Stimulated activated CD8-positive, alpha-beta memory T cell treated with anti-CD3 and anti-CD28 coated beads, Interleukin-4, amount 100 ng/mL, for 1 hour (primary cell): ENCODE measurements at places on chromosomes 13 and 19.
A peak's percentile ranks its signal among the peaks of the same experiment; 100 is the strongest.

- no peak for DNase-seq
These were observed 373.7 kb upstream of the SLITRK6 start for GRCh38 chr13:86172961-86173360.

GRCh38 chr19:9644472-9644871, 23.4 kb upstream of the ZNF561 start:
- DNase-seq, result no peak

- no peak for DNase-seq
These were observed 21.0 kb downstream of the SMIM24 start for GRCh38 chr19:3459089-3459881.

GRCh38 chr19:41886761-41887710, 4.1 kb downstream of the ARHGEF1 start:
- DNase-seq, result peak; percentile 50

GRCh38 chr19:46408664-46409039, 4.7 kb downstream of the CCDC8 start:
- DNase-seq, result no peak

DNA sequence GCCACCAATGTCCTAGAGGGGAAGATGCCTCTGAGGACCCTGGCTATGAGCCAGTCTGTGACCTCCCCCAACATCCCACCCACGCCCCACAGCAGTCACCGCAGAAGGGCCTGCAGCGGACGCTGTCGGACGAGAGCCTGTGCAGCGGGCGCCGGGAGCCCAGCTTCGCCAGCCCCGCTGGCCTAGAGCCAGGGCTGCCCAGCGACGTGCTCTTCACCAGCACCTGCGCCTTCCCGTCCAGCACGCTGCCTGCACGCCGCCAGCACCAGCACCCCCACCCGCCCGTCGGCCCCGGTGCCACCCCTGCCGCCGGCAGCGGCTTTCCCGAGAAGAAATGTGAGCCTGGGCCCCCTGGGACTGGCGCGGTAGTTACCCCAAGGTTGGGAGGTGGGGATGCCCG, 30.6 kb downstream of the DPF1 start:
- no peak for DNase-seq

DNA sequence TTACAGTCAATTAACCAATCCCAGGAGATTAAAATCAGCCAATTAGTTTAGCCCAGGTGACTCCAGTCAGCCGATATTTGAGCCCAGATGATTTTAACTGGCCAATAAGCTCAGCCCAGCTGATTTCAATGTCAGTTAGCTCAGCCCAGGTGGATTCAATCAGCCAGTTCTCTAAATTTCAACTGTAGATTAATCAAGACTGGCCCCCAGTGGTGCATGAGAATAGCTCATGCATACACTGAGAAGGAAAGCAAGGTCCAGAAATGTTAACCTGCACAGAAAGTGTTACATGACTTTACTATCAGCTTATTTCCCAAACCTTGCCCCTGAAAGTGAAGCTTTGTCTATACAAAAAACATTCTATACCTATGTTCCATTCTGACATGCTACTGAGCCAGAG, 55.4 kb upstream of the ZNF724 start:
- DNase-seq, result no peak

DNA sequence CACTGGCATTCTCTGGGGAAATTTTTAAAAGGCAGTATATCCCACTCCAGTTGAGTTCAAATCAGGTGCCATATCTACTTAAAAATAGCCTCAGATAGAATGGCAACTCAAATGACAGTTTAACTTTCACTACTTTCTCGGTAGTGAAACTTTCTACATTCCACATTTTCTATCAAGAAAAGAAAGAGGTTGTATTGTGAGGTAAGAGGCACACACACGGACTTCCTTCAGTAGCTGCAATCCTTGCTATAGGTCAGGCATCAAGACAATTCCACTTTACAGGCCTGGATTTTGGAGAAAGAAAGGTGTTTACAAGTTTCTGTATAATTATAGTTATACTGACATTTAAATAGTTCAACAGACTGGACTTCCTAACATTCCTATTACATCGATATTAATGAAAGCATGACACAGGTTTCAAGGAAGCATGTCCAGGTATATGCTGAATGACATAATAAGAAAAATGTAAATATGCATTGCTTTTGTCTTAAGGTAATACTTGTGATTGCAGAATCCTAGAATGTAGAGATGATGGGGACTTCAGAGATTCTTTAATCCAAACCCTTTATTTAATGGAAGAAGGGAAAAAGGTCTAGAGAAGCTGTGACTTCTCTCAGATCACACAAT, 5.2 kb downstream of the STARD13 start:
- DNase-seq, result no peak
